ENCODE measurements at places on chromosomes 12 and 14.

- DNase-seq: no peak
Measured at GRCh38 chr12:89993632-89994031, 285.0 kb upstream of the ATP2B1 start.

- no peak for DNase-seq
Measured at GRCh38 chr12:127223731-127224130, 1043.2 kb upstream of the TMEM132C start.

- DNase-seq: no peak
Measured at GRCh38 chr12:122978507-122978955, 1.9 kb upstream of the ARL6IP4 start.

- DNase-seq: no peak
Measured at GRCh38 chr12:94872971-94873733, 130.3 kb downstream of the NDUFA12 start.

- no peak for DNase-seq
Measured at GRCh38 chr12:6469609-6470374, 685 bp downstream of the VAMP1 start.

GRCh38 chr12:3333991-3334391 is 157.0 kb upstream of the PRMT8 start:
- DNase-seq: no peak

DNA sequence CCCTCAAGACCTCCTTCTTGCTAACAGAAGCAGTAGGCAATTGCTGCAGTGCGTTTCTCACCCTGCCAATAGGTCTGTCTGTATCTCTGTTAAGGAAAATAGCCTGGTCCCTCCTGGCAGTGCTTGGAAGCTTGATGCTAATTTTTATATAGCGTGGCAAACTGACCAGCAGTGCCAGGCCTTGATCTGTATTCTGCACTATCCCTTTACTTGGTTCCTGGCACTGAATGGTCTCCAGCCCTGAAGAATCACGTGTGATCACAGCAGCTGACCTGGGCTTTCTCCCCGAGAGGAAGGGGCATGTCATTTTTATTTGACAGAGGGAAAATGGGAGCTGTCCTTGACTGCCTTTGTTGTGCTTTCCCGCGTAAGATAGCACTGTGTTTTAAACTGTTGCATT is 48.7 kb upstream of the TRAF3 start:
- no peak for DNase-seq

GRCh38 chr12:53523131-53523530 is 15.8 kb upstream of the NPFF start:
- no peak for DNase-seq

Data from GM12878 (cell line).